Left cardiac atrium (tissue), 4 donors: ENCODE measurements at places on chromosomes 6 and 20. TPM values are rescaled to one million over a fixed set of nuclear protein-coding genes. Genes with fewer than 3 reads are reported as not detected.
A peak's percentile ranks its signal among the peaks of the same experiment; 100 is the strongest.

- DNase-seq: peak; percentile 44
These were observed 36.8 kb downstream of the NCR2 start for GRCh38 chr6:41371992-41372831.

DNA sequence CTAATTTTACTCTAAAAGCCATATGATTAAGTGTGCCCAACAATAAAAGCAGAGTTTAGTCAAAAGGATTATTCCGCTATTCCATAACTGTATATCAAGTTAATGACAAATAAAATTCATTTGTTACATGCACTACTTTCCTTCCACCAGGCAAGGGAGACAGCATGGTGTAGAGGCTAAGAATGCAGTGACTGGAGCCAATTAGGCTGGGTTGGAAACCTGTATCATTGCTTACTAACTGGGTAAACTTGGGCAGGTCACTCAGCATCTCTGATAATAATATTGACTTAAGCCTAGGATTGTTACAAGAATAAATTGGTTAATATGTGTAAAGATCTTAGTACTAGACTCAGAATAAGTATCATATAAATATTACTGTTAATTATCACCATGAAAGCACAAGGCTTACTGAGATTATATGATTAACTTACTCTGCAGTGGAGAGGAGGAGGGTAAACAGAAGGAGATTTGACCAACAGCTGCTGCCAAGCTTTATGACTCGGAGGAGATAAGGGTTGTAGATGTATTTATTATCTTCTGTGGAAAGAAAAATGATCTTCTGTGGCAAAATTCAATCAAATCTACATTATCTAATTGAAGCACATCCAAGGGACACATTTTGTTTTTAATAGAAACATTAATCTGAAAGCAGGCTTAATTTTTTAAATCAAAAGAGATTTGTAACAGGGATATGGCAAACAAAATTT is 1459.9 kb downstream of the GRIK2 start:
- no peak for DNase-seq

DPPA5 gene
- total RNA-seq: not detected

GRCh38 chr6:145147559-145147958 is 587.8 kb downstream of the EPM2A start:
- no peak for DNase-seq

DNA sequence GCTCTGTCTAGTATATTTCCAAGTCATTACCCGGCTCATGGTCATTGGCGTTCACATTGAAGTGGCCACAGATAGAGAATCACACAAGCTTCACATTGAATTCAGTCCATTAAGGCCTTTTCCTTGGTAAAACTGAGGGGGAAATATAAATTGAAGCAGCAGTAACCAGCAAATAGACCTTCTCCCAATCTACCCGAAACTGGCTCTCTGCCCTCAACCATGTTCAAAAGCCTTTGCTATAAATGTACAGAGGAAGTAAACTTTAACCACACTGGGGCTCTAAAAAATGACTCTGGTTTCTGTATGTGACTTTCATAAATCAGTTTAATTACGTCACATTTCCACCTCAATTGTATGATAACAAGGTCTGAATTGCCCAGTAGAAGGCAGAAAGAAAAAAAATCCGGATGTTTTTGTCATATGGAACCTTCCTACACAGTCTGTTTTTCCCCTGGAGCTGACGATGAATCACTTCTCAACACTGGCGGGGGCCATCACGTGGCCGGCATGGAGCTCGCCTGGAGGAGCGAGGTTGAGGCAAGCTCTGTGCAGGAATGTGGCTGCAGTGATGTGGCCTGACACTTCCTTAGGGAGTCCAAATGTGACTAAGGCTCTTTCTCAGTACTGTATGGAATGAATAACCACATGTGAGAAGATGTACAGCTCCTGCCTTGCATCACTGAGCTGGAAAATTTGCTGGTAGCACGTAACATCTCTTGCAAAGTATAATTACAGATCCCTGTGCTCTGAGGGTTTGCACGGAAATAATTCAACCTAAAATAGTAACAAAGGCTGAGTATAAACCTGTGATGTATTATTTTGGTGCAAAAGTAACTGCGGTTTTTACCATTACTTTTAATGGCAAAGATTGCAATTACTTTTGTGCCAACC is 58.6 kb upstream of the SNX9 start:
- DNase-seq: peak; percentile 80

ZSCAN16 gene
- 2.4 TPM for total RNA-seq

HLA-DQB2 gene
- total RNA-seq: 1.3 TPM

DNA sequence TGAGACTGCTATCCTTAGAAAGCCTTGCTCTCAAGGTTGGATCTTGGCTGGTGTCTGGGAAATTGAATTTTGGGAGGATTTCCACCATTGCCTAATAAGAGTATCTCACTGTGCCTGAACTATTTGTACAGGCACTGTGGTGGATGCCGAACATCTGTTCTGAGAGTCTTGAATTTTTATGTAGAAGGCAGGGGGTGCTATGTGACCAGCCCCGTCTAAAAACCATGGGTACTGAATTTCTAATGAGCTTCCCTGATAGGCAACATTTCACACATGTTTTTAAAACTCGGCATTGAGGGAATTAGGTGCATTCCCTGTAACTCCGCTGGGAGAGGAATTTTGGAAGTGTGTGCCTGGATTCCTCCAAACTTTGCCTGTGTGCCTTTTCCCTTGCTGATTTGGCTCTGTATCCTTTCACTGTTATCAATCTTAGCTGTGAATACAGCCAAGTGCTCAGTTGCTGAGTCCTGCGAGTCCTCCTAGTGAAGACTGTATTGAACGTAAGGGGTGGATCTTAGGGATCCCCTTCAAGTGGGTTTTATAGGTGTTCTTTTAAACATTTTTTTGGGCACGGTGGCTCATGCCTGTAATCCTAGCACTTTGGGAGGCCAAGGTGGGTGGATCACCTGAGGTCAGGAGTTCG is 27.6 kb upstream of the SCAF8 start:
- DNase-seq: no peak

YIPF3 gene
- 64.4 TPM for total RNA-seq

C6orf141 gene
- 0.35 TPM for total RNA-seq

GRCh38 chr20:16271450-16271849 is 301.8 kb downstream of the KIF16B start:
- DNase-seq: no peak

DNA sequence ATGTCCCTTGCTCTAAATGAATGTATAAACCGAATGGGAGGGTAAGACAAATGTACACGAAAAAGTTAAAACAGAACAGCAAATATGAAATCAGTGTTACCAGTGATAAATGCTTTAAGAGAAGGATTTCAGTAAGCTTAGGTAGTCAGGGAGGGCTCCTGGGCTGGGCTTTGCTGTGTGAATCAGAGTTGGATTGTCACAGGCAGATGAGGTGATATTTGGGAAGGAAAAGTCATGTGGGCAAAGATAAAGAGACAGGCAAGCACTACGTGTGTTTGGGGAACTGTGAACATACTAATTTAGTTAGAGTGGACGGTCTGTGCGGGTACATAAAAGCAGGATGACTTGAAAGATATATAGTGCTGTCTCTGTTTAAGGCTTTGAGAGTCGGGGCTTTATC is 114.8 kb downstream of the CRYBG1 start:
- DNase-seq: no peak

DNA sequence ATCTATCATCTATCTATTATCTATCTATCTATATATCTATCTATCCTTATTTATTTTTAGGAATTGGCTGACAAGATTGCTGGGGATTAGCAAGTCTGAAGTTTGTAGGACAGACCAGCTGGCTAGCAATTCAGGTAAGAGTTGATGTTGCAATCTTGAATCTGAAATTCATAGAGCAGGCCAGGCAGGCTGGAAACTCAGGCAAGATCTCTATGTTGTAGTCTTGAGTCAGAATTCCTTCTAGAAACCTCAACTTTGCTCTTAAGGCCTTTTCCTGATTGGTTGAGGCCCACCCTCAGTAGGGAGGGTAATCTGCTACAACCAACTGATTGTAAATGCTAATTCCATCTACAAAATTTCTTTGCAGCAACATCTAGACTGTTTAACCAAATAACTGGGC is 19.2 kb downstream of the MAPK13 start:
- DNase-seq: no peak

DNA sequence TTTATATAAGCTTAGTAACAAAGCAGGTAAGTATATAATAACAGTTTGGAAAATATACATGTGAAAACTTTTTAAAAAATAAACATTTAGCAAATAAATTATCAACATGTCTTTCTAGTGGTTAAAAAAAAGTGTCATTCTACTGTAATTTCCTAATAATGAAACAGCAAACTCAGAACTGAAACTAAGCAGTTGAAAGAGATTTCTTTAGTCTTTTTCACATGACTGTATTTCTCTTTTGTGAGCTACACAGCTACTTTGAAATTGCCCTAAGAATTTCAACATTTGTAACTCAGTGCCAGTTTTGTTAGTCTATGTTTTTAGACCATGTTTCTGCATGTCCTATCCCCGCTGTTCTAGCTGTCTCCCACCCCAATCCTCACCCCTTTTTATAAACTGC is 28.4 kb upstream of the SDHAF4 start:
- DNase-seq: no peak

DNA sequence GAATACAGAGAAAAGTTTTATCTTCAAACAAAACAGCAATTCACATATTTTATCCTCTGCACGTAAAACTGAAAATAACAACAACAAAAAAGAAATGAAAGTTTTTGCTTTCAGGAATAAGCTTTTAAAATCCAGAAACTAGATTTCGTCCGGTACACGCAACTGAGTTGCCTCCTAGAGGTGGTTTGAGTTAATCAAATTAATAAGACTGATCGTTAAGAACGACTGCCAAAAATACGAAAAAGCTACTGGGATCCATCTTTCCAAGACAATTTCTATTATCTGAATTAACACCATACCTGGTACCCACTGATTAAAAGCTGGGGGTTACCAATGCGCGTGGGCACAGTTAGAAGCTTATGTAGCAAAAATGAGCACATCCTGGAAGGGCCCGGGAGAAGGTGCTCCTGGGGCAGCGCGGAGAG is 669 bp downstream of the PDCD2 start:
- DNase-seq: no peak

GRCh38 chr20:16678779-16679178 is 51.0 kb upstream of the SNRPB2 start:
- no peak for DNase-seq

BHLHE23 gene
- total RNA-seq: not detected

- no peak for DNase-seq
These were observed 49.0 kb upstream of the CDYL start for GRCh38 chr6:4727217-4727616.

- no peak for DNase-seq
These were observed 355.1 kb upstream of the ADGRB3 start for GRCh38 chr6:68279793-68280557.

JPH2 gene
- 93.5 TPM for total RNA-seq

- DNase-seq: no peak
These were observed 8.4 kb downstream of the DTD1 start for GRCh38 chr20:18596270-18596669.

GRCh38 chr6:43744931-43745727 is 24.9 kb upstream of the VEGFA start:
- no peak for DNase-seq

DNA sequence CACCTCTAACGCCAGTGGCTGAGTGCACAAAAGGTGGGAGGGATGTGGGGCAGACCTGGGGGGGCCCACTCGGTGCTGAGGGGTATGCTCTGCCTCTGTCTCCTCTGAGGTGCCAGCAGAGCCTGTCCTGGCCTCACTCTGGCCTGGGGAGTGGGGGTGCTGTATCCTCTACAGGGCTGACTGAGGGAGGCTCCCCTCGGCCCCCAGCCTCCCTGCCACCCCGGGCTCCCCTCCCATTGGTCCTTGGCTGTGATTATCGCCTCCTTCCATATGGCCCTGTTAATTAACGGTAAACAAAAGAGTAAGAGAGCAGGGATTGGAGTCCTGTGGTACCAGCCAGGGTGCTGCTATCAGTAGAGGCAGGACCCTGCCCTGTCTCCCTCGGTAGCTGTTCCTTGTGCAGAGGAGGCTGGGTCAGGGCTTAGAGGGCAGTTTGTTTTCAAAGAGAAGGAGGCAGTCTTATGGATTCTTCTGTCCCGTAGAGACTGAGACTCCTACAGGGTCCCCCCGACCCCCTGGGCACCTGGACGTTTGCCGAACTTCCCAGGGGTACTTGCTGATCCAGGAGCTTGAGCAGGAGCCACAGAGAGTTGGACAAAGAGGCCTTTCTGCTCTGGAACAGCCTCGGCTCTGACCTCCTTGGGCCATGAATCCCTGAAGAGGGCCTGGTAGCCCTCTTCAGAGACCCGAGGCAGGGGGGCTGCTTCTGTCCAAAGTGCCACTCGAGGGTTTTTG is 1.8 kb downstream of the MYT1 start:
- DNase-seq: no peak

DNA sequence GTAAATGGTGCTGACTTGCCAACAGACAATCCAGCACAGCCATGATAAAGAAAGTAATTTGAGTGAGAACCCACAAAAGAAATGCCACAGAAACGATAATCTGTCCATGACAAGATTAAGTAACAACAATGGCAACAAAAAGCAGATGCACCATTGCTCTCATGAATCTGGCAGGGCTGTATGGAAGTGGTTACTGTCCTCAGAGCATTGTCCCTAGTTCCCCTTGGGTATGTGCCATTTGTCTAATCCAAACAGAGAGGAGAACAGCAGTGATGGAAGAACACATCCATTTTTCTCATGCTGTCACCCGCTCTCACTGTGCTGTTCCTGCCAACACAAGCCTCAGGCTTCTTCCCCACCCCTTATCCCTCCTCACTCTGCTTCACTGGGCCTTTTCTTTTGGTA is 65.8 kb downstream of the REV3L start:
- no peak for DNase-seq

DNA sequence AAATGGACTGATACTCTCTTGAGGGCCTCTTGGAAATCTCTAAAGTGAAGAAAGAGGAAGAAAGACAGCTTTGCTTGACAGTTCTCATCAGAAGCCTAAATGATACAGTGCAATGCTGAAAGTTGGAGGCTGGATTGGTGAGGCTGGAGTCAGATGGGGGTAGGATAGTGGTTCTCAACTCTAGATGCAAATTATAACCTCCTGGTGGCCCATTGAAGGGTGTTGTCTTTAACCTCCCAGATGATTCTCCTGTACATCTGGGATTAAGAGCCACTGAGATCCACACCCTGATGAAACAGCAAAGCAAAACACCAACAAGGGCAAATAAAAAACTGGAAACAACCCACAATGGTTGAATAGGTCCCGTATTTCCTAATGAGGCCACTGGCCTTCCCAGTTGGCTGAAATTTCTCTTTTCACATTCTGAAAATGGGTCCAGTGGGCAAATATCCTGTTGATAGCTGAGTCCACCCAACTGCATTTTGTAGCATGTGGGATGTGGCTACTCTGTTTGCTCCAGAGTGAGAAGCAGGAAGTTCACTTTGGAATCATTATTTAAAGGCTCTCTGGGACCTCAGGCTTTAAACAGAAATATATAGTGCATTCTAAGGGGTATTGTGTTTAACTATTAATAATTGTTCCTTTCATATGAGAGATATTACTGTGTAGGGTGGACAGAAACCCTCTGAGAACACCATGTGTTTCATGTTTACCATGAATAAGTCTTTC is 208.1 kb downstream of the SOX4 start:
- DNase-seq: no peak

GRCh38 chr6:79635232-79635543 is 4.1 kb downstream of the SH3BGRL2 start:
- no peak for DNase-seq

- DNase-seq: no peak
These were observed 163.4 kb upstream of the SIM1 start for GRCh38 chr6:100627911-100628758.

GRCh38 chr6:17884498-17885478 is 102.6 kb downstream of the KIF13A start:
- DNase-seq: no peak

- peak; percentile 52 for DNase-seq
These were observed 6.7 kb downstream of the MAFB start for GRCh38 chr20:40682104-40682981.
